ENCODE measurements at places on chromosomes 1 and 21.

DNA sequence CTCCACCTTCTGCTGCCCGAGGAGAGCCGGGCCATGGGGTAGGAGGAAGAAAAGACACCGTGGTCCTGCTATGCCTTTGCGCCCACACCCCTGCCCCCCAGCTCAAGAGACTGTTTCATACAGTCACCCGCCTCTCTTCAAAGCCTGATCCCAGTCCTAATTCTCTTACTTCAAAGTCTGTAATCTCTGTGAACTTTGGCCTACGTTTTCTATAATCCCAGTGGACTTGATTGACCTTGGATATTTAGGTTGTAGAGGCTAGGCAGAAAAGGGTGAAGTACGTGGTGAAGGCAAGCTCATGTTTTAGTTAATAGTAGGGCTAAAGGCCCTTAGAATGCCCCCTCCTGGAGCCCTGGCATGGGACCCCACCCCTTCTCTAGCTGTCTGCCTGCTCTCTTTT lies 28.4 kb downstream of the VPS13D start:
- H3K4me3 ChIP-seq, result no peak overlapping the region
- peaks cover 7% of the 10 kb centered on the region for H3K4me1 ChIP-seq
- no peak overlapping the region for H3K27ac ChIP-seq
- no peaks in the 10 kb centered on the region for H3K27me3 ChIP-seq
- DNase-seq, result no peak

- DNase-seq, result no peak
- no peaks in the 10 kb centered on the region for H3K27me3 ChIP-seq
- no peak overlapping the region for H3K4me3 ChIP-seq
- no peaks in the 10 kb centered on the region for H3K36me3 ChIP-seq
Measured at GRCh38 chr1:80919426-80919825, 881.3 kb upstream of the ADGRL2 start.

GRCh38 chr1:71641903-71642302 lies 561.1 kb upstream of the ZRANB2 start:
- H3K4me3 ChIP-seq, result no peak overlapping the region
- no peak overlapping the region for H3K27ac ChIP-seq
- DNase-seq, result no peak
- H3K36me3 ChIP-seq, result no peaks in the 10 kb centered on the region
- H3K4me1 ChIP-seq, result no peaks in the 10 kb centered on the region

- DNase-seq, result no peak
- no peak overlapping the region for H3K4me3 ChIP-seq
- H3K27ac ChIP-seq, result no peak overlapping the region
- H3K27me3 ChIP-seq, result no peaks in the 10 kb centered on the region
- H3K4me1 ChIP-seq, result no peaks in the 10 kb centered on the region
Measured at GRCh38 chr1:225021037-225021436, 91.6 kb downstream of the DNAH14 start.

DNA sequence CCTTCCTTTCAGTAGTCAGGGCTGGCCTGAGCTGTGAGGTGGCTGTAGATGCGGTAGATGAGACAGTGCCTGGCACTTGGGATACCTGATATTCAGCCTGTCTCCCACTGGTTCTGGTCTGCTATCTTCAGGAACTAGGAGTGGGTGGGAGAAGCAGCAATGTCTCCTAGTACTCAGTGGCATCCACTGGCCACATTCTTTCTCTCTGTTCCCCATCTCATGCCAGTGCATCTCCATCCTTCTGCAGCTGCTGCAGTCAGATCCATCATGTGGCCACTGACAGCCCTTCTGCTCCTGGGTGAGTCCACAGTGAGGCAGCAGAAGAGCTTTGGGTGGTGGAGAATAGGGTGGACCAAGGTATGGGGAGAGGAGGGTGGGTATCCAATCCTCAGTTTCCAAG lies 1.1 kb downstream of the FCRLB start:
- H3K4me1 ChIP-seq, result peaks cover 43% of the 10 kb centered on the region
- DNase-seq, result no peak
- H3K27ac ChIP-seq, result no peak overlapping the region
- H3K36me3 ChIP-seq, result peaks cover 2% of the 10 kb centered on the region

GRCh38 chr1:213122514-213122929 lies 71.5 kb downstream of the RPS6KC1 start:
- no peak overlapping the region for H3K27ac ChIP-seq
- H3K4me1 ChIP-seq, result peaks cover 8% of the 10 kb centered on the region
- no peak for DNase-seq
- no peaks in the 10 kb centered on the region for H3K27me3 ChIP-seq
- no peaks in the 10 kb centered on the region for H3K36me3 ChIP-seq

- no peaks in the 10 kb centered on the region for H3K27me3 ChIP-seq
- H3K4me1 ChIP-seq, result no peaks in the 10 kb centered on the region
- peaks cover 8% of the 10 kb centered on the region for H3K36me3 ChIP-seq
- no peak overlapping the region for H3K27ac ChIP-seq
- DNase-seq, result no peak
Measured at GRCh38 chr1:109327285-109327684, 20.5 kb upstream of the MYBPHL start.

Measured in activated T-cell treated with anti-CD3 and anti-CD28 coated beads, Interleukin-2, amount 50 U/mL, for 72 hours (primary cell).